Activated naive CD4-positive, alpha-beta T cell (primary cell): ENCODE measurements at places on chromosomes 12 and 14.

DNA sequence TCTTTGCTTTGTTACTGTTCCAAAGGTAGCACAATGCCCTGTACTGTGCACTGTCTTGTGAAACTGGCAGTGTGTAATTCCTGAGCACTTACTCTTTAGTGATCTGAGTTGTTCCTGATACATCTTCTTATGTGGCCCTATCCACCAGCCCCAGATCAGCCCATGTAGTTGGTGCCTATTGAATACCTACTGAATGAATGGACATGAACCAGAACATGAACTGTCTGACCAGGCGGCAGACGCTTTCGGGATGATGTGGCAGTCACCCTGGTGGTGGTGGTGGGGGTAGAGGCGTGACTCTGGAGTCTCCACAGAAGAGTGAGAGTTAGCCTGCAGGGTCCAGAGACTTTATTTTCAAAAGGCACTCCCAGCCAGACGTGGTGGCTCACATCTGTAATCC is 46.6 kb upstream of the PAPOLA start:
- no peak for DNase-seq

GRCh38 chr12:131909752-131910219 is 15.4 kb downstream of the ULK1 start:
- DNase-seq = no peak

GRCh38 chr14:99136047-99136400 is 136.0 kb downstream of the BCL11B start:
- DNase-seq = no peak

- DNase-seq = no peak
Observed at GRCh38 chr14:103456167-103456835, 66.3 kb downstream of the CKB start.

- DNase-seq = no peak
Observed at GRCh38 chr12:54579258-54579657, 9.2 kb downstream of the PPP1R1A start.

DNA sequence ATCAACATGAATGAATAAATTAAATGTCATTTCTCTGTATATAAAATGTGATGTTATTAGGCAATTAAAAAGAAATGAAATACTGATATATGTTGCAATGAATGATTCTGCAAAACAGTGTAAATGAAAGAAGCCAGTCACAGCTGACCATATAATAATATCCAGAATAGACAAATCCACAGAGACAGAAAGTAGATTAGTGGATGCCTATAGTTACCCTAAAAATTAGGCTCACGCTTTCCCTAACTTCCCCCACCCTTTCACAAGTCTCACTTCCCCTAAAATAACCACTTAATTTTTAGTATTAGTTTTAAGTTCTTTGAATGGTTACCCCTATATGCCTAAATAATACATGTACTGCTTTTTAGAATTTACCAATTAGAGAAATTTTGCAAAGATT is 348.9 kb upstream of the FAR2 start:
- no peak for DNase-seq

DNA sequence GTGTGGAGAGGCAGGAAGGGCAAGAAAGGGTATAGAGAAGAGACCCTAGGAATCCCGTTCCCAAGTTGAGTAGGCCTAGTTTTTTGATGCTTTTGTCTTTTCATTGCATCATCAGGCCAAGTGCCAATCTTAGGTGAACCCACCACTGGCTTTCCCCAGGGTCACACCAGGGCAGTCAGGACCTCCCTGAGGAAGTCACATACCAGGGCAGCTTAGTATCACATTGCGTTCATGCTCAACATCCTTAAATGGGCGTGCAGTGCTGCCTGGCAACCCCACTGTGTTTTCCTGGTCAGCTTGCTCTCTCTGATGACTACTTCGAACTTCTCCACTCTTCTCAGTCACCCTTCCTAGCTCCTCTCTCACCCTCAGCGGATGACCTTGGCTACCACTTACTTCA is 9.0 kb downstream of the ASIC1 start:
- DNase-seq = no peak

- no peak for DNase-seq
Observed at GRCh38 chr12:6206327-6206726, 6.1 kb downstream of the CD9 start.

DNA sequence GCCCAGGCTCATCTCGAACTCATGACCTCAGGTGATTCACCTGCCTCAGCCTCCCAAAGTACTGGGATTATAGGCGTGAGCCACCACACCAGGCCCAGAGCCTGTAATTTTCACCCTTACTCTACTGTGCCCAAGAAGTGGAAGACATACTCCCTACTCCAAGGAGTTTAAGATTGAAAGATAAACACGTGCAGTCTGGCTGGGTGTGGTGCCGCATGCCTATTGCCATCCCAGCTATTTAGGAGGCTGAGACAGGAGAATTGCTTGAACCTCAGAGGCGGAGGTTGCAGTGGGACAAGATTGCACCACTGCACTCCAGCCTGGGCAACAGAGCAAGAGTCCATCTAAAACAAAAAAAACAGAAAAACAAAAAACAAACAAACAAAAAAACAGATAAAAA is 90.0 kb downstream of the NINJ2 start:
- no peak for DNase-seq

- no peak for DNase-seq
Observed at GRCh38 chr14:84144166-84144565, 1385.8 kb upstream of the FLRT2 start.

GRCh38 chr14:53542732-53543131 is 389.6 kb upstream of the DDHD1 start:
- DNase-seq = no peak

DNA sequence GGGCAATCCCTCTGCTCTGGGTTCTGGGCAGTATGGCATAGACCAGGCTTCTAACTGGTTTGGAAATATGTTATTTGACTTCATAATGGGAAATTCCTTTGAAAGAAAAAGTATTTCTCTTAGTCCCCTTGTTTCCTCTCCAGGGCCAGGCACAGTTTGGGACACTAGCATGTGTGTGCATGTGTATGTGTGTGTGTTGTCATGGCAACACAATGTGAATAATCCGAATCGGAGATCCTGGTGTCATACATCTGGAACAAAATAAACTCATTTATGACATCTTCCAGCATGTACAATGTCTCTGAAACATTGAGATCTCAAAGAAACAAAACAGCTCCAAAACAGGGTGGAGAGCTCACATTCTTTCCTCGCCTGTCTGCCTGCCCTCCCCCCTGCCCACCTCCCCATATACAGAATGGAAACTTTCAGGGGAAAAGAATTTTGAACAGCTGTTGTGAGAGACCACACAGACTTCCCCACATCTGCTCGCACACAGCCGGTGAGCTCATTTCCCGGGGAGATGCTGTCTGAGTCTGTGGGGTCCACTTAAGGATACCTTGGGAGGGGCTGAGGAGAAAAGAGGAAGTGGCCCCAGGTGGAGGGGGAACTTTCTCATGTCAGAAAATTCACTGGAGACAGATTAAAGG is 55.5 kb upstream of the PARP11 start:
- DNase-seq = no peak

DNA sequence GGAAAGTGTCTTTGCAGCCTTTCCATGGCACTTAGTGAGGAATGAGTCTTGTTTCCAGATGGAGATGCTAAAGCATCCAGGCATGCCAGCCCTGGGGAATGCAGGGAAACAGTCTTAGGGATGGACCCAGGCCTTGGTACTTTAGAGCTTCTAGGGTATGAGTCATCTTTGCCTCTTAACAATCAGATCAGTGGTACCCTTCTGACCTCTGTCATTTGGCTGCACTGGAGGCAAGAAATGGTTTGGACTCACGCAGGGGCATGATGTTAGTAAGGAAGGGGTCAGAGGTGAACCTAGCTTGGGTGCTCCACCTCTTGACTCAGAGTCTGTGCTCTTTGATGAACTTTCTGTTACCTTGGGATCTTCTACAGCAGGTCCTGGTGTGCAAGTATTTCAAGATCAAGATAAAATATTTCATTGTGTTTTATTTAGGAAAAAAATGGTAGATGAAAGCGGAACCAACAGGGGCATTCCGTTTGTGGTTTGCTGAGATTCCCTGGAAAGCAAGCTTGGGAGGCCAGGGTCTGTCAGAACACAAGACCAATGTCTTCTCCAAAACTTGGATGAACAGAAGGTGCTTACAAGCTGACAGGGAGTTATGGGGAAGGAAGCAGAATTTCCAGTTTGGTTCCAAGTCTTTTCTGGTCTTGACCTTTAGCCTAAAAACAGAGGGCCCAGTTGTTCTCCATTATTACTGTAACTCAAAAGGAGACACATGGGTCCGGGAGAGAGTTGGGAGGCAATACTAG is 216.2 kb downstream of the ZFP36L1 start:
- DNase-seq = no peak

GRCh38 chr12:68122236-68122920 is 37.2 kb downstream of the IFNG start:
- no peak for DNase-seq

DNA sequence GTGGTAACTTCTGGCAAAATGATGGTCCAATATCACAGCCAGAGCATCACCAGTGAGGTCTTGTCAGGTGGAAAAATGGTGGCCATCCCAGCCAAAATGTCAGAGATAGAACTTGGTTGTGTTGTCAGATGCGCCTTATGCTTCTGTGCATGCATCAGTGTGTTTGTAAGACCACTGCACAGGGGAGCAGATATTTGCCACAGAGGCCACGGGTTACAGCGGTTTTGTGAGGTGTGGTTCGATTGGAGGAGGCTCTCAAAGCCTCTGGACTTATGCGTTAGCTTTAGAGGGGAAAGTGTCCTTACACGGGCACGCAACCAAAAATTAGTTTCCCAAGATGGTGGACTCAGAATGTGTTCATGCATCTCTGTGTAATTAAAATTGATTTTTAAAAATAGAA is 243.8 kb downstream of the ADGRD1 start:
- no peak for DNase-seq

DNA sequence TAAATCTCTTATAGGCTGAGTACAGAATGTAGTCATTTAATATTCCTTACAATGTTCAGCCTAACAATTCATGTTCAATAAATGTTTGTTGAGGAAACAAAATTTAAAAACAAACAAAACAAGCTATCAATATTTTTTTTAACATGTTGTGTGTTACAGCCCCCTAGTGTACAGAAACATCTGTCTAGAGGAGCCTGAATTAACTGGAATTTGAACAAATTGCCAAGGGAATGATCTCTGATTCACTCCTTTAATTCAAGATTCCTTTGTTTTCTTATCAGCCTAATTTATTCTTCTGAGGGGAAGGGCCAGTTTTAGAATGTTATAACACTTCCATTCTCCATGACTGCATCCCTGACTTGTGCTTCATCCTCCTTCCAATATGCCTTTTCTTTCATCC is 127.2 kb downstream of the CMAS start:
- no peak for DNase-seq

GRCh38 chr14:68297039-68297438 is 477.5 kb downstream of the RAD51B start:
- no peak for DNase-seq

GRCh38 chr14:105943973-105944602 is 417.7 kb downstream of the TMEM121 start:
- DNase-seq = no peak
